ENCODE measurements at places on chromosomes 7 and 10.
A peak's percentile ranks its signal among the peaks of the same experiment; 100 is the strongest.

- H3K27me3 ChIP-seq: peaks cover 13% of the 10 kb centered on the region
- H3K36me3 ChIP-seq: no peaks in the 10 kb centered on the region
- no peak overlapping the region for H3K27ac ChIP-seq
- no peaks in the 10 kb centered on the region for H3K4me1 ChIP-seq
- H3K4me3 ChIP-seq: no peak overlapping the region
- no peak for DNase-seq
Observed at GRCh38 chr7:28068811-28069216, 111.8 kb downstream of the JAZF1 start.

DNA sequence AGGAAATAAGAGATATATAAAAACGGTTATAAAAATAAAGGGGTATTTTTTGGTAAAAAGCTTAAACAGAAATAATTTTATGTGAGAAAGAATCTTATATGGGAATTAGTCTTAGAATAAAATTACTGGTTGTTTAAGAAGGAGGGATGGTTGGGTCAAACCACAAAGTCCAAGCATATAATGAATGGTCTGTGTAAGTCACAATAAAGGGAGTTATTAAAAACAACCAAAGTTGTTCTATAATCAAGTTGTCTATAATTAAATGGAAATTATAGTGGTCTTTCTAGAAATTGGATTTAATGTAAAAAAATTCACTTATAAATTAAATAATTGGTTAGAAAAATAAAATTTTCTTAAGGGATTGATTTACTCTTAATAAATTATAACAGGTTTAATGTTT is 304.8 kb downstream of the POM121L12 start:
- H3K27me3 ChIP-seq: no peaks in the 10 kb centered on the region
- H3K27ac ChIP-seq: no peak overlapping the region
- no peaks in the 10 kb centered on the region for H3K4me1 ChIP-seq
- DNase-seq: no peak
- no peaks in the 10 kb centered on the region for H3K36me3 ChIP-seq

- H3K4me1 ChIP-seq: no peaks in the 10 kb centered on the region
- H3K4me3 ChIP-seq: no peak overlapping the region
- H3K27ac ChIP-seq: no peak overlapping the region
- H3K36me3 ChIP-seq: no peaks in the 10 kb centered on the region
Observed at GRCh38 chr10:113368666-113369364, 184.0 kb upstream of the HABP2 start.

DNA sequence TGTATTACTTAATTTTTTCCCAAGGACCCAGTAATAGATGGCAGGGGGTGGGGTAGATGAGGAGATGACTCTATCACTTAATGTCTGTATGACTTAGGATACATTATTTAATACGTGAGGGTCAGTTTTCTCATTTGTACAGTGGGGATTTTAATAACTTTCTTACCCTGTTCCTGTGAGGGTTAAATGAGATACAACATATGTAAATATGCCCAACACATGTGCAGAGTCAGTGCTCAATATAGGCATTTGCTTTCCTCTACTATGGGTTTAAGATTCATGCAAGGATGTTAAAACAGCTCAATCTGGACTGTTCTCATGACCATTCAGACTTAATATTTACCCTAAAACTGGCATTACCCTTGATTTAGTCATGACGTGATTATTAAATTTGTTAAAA is 31.2 kb downstream of the ST7 start:
- no peaks in the 10 kb centered on the region for H3K27me3 ChIP-seq
- peaks cover 2% of the 10 kb centered on the region for H3K4me1 ChIP-seq
- H3K4me3 ChIP-seq: no peak overlapping the region
- H3K27ac ChIP-seq: no peak overlapping the region

- H3K4me3 ChIP-seq: no peak overlapping the region
- no peak overlapping the region for H3K27ac ChIP-seq
- DNase-seq: no peak
Observed at GRCh38 chr7:12102126-12102525, 109.0 kb upstream of the TMEM106B start.

DNA sequence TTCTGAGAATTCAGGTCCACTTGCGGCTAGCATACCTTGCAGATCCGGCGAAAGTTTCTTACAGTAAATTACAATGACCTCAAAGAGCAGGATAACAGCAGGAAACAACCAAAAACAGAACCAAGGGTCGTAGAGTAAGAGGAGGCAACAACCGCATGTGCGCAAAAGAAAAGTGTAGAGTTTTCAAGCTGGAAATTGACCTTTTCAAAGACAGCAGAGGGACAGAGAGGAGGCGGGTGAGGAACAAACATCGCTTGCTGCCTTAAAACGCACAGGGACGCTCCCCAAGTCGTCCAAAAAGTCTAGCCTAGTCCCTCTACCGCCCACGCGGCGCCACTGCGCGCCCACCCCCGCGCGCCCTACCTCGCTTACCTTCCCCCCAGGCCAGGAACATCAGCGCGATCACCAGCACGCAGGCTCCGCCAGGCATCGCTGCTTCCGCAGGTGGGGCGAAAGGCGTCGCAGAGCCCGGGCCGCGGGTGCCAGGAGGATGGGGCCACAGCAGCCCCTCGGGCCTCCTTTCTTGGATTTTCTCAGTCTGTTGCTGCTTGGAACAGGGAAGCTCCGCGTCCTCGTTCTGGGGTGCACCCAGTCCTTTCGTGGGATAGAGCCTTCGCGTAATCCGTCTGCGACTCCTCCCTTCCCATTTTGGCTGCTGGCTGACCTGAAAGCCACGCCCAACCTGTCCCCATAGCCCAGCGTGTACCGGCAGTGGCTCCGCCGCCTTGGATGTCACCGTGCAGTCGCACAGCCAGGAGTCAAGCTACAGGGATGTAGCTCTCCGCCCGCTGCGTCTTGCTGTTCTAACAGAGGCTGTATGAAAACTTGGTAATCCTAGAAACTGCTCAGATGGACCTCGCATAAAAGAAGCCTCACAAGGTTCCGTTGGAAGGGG is at the start of gene VWDE:
Gene VWDE (minus strand): TSS at position 579 of the 895 bp plus-strand sequence. CDS start 149 bp downstream, at position 430.
- peak; percentile 52 for DNase-seq
- peaks cover under 1% of the 10 kb centered on the region for H3K36me3 ChIP-seq
- peaks cover 20% of the 10 kb centered on the region for H3K4me1 ChIP-seq
- peak within 1 kb of the TSS; percentile 79 for H3K4me3 ChIP-seq
- H3K27me3 ChIP-seq: peaks cover 24% of the 10 kb centered on the region

Measured in activated T-helper 2 cell treated with anti-CD3 and anti-CD28 coated beads, Interferon-gamma antibody, Interleukin-2, Interleukin-4, amounts not matched to agents 10 μg/mL and 5 μg/mL and 100 μg/mL, durations not matched to agents 14 hours and 24 hours and 36 hours (primary cell).